ENCODE measurements at places on chromosomes 11 and 22. TPM values are rescaled to one million over a fixed set of nuclear protein-coding genes. Genes with fewer than 3 reads are reported as not detected.

ST14 gene
- not detected for total RNA-seq

PHETA2 gene
- total RNA-seq = 0.25 TPM

LYVE1 gene
- not detected for total RNA-seq

SMIM35 gene
- not detected for total RNA-seq

ZNRF3 gene
- total RNA-seq = 13.8 TPM

DBX1 gene
- total RNA-seq = not detected

MS4A6E gene
- total RNA-seq = not detected

IGF2 gene
- total RNA-seq = not detected

FLRT1 gene
- not detected for total RNA-seq

SLN gene
- total RNA-seq = not detected

CFAP300 gene
- total RNA-seq = not detected

KREMEN1 gene
- 9.7 TPM for total RNA-seq

LSP1 gene
- 0.20 TPM for total RNA-seq

WNT7B gene
- total RNA-seq = not detected

NRGN gene
- total RNA-seq = not detected

APOA1 gene
- not detected for total RNA-seq

RASD2 gene
- not detected for total RNA-seq

SSRP1 gene
- 194 TPM for total RNA-seq

VSIG10L2 gene
- total RNA-seq = not detected

DDX25 gene
- total RNA-seq = not detected

TIMM10B gene
- total RNA-seq = 56.5 TPM

SAA2 gene
- not detected for total RNA-seq

SLC29A2 gene
- 3.0 TPM for total RNA-seq

VSTM5 gene
- not detected for total RNA-seq

PDE3B gene
- total RNA-seq = 6.5 TPM

OR10A2 gene
- total RNA-seq = not detected

POLD3 gene
- total RNA-seq = 30.7 TPM

TNKS1BP1 gene
- total RNA-seq = 36.0 TPM
